DMS79 treated with DMSO at 0.1 percent for 48 hours (cell line): ENCODE measurements at places on chromosomes 6 and 20.

- no peak for DNase-seq
These were observed 182.8 kb downstream of the ZMYND8 start for GRCh38 chr20:47173596-47174216.

- no peak for DNase-seq
These were observed 33.5 kb upstream of the CD93 start for GRCh38 chr20:23119456-23120216.

DNA sequence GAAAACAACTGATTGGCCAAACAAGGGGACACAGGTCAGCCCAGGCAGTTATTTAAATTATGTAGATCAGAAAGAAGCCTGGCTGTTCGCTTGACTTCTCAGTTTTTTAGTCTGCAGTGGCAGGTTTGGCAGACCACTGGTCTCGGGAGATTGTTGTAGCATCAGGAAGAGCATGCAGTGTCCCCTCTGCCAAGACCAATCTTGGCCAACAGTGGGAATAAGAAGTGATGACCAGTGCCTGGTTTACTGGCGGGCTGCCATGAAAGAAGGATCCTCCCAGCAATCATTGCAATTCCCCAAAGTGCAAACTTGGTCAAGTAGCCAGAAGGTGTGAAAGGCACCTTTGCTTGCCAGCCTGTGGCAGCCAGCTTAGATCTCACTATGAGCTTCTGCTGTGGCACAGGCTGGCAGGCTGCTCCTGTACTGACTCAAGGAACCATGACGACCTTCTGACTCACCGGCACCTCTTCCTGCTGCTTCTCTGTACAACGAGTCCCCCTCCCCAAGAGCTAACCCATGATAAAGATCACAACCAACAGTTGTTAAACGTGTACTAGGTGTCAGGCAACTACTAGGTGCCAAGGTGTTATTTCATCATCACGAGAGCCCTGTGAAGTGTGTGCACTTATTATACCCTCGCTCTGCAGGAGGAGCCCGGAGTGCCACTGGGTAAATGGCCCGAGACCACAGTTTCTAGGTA lies 76.8 kb upstream of the DUSP22 start:
- peak; percentile 36 for DNase-seq

- DNase-seq, result no peak
These were observed 82.1 kb upstream of the LTV1 start for GRCh38 chr6:143761074-143761473.

- no peak for DNase-seq
These were observed 169.8 kb downstream of the ERMARD start for GRCh38 chr6:169921217-169921616.

- DNase-seq, result no peak
These were observed 560.0 kb upstream of the CDH4 start for GRCh38 chr20:60691966-60692615.

DNA sequence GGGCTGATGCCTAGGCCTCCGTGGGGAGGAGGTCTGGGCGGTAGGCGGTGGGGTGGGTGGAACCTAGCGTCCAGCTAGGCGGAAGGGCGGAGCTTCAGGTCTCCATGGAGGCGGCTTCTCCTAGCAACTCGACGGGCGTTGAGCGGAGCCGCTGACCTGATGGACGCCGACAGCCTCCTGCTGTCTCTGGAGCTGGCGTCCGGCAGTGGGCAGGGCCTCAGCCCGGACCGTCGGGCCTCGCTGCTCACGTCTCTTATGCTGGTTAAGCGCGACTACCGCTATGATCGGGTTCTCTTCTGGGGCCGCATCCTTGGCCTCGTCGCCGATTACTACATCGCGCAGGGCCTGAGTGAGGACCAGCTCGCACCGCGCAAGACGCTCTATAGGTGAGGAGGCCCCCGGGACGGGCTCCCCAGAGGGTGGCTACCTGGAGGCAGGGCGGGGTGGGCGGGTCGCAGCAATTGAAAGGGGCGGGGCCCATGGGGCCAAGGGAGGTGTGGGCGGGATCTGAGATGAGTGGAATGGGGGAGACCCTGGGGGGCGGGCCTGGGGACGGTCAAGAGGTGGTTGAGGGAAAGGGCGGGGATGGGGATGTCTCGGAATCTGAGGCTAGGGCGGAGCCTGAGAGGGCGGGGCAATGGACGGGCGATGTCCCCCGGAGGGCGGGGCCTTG lies at the start of gene RSPH9:
Gene RSPH9, plus strand, starts transcription at position 97 of the 673 bp plus-strand sequence. Its CDS starts 63 bp downstream, at position 160.
- no peak for DNase-seq
